ENCODE measurements at places on chromosomes 7 and 10.

- DNase-seq: peak; percentile 94
These were observed 57.1 kb downstream of the TBXAS1 start for GRCh38 chr7:139886206-139886605.

- DNase-seq: peak; percentile 62
These were observed 868 bp upstream of the PDCD4 start for GRCh38 chr10:110870823-110871297.

GRCh38 chr7:156640257-156640948 lies at the start of gene RNF32:
Gene RNF32 (plus strand): TSS chr7:156640774. CDS start chr7:156643878, 3,104 bp downstream.
- DNase-seq: peak; percentile 97

GRCh38 chr10:89815049-89815853 lies 113.9 kb downstream of the KIF20B start:
- no peak for DNase-seq

GRCh38 chr7:151565541-151565940 lies 45.8 kb upstream of the RHEB start:
- DNase-seq: no peak

- DNase-seq: no peak
These were observed 11.7 kb downstream of the PRKAG2 start for GRCh38 chr7:151865070-151865670.

DNA sequence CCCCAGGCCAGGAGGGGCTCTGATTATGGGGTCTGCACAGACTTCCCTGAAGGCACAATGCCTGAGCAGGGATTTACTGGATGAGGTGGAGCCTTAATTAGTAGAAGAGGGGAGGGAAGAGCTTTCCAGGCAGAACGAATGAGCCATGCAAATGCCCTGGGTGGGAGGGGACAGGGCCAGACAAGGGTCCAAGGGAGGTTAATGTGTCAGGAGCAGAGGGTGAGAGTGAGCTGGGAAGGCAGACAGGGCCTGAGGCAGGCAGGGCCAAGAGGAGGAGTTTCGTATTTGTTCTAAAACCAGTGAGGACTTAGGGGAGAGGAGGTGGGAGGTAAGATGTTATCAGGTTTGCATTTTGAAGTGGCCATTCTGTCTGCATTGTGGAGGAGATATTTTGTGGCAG lies 65.3 kb downstream of the NPY start:
- DNase-seq: no peak

DNA sequence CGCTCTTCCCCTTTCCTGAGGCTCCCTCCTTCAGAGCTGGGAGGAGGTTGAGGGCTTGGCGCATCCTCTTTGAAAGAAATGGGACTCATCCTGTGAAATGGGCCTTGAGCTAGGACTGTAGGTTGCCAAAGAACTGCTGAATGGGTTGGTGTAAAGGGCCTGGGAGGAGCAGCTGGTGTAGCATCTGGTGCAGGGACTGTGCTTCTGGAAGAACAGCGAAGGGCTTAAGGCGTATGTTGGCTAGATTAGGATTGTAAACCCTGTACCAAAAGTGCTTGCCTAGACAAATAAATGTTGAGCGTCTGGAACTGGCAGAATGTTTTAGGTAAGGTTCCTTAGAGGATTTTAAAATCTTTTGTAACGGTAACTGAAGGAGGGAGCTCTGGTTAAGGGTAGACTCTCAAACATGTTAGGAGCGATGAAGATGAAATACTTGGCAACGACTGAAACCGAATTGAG lies 563 bp downstream of the STAM start:
- DNase-seq: no peak

GRCh38 chr10:84587789-84588188 lies 259.4 kb downstream of the CCSER2 start:
- no peak for DNase-seq

GRCh38 chr7:80675090-80675489 lies 36.6 kb downstream of the CD36 start:
- no peak for DNase-seq

DNA sequence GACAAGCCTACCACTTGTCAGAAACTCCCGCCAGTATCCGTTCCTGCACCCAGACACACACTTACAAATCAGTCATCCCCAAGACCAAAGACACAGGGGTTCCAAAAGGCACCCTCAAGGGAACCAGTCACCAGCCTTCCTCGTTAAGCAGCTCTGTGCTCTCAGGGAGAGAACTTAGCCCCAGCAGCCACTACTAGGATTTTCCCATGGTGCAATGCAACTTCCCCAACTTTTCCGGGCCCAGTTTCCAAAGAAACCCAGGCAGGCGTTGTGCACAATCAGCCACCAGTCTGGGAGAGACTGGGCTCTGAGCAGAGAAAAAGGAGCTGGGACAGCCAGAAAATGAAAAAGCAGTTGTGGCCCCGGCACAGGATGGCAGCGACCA lies 1.2 kb downstream of the DLG5 start:
- DNase-seq: no peak

DNA sequence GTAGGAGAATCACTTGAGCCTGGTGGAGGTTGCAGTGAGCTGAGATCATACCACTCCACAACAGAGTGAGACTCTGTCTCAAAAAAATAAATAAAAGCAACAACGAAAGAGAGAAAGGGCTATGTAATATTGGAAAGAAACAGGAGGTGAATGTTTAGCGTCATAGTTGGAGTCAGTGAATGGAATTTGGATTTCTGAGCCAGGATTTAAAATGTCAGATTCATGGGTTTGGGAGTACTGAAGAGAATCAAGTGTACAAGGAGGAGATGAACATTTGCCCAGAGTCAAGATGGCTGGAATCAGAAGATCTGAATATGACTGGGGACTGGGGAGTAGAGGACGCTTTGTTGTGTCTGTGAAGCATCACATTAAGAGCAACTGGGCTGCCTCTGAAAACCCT lies 366.4 kb downstream of the GALNT17 start:
- DNase-seq: no peak

DNA sequence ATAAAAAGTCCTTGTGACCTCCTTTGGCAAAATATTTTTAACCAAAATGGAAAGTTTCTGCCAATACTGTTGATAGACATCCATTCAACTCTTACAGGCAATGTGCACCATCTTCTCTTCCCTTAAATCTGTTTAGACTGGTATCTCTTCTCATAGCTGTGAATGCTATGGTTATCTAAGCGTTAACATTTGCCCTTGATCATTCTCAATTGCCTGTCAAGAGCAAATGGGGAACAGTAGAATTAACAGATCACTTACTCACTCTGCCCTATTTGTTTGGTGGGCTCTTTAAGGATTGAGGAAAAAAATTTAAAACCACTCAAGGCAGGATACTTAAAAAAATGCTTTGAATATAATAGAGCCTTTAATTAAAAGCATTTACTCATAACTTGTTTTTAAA lies 808.4 kb downstream of the NXPH1 start:
- DNase-seq: no peak

GRCh38 chr7:87833130-87833529 lies 43.0 kb downstream of the SLC25A40 start:
- no peak for DNase-seq

- DNase-seq: peak; percentile 48
These were observed 229.8 kb upstream of the LRRN3 start for GRCh38 chr7:110861163-110861562.

- peak; percentile 29 for DNase-seq
These were observed 46.2 kb downstream of the SEM1 start for GRCh38 chr7:96663457-96663856.

DNA sequence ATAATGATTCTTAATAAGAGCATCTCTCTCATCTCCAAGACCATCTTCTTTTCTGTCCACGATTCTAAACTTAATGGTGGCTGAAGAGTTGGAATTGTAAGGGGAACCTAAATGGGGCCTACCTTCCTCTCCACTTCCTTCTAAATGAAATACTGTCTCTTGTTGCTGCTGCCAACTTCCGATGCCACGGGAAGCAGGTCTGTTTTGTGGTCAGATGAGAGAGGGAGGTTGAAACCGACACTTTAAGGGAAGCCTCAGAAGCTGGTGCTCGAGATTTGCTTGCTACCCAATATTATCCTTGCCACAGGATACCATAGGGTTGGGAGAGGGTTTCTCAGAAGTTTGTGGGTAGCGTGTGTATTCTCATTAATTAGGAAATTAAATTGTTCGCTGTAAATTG lies 464.1 kb downstream of the SUGCT start:
- DNase-seq: peak; percentile 66

- DNase-seq: peak; percentile 53
These were observed 1.9 kb downstream of the FOXK1 start for GRCh38 chr7:4683884-4684565.

DNA sequence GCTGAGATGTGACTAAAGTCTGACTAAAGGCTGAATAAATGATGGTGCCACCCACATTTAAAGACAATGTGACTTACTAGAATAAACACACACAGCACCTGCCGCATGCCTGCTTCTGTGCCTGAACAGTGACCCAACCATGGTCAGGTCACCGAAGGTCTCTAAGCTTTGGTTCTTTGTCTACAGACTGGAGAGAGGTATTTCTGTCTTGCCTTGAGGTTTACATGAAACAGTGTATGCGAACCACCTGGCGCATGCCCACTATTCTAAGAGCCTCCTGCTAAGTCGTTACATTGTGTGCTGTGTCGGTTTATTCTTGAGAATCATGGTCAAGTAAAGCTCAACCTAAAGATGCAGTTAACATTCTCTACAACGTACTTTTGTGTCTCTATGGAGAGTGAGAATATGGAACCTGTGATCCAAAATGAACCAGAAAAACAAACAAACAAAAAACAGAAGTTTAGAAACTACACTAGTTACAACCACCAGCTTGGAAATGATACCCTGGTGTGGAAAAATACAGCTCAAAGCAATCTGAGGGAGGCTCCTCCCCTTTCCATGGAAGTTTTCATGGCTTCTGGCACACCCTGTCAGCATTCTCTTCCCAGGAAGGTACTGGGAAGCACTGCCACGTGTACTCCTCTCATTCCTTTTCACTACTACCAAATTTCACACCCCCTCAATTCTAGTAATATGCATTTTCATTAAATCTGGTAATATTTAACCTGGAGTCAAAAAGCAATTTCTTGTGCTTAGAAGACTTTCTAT lies 40.0 kb downstream of the VOPP1 start:
- DNase-seq: no peak

DNA sequence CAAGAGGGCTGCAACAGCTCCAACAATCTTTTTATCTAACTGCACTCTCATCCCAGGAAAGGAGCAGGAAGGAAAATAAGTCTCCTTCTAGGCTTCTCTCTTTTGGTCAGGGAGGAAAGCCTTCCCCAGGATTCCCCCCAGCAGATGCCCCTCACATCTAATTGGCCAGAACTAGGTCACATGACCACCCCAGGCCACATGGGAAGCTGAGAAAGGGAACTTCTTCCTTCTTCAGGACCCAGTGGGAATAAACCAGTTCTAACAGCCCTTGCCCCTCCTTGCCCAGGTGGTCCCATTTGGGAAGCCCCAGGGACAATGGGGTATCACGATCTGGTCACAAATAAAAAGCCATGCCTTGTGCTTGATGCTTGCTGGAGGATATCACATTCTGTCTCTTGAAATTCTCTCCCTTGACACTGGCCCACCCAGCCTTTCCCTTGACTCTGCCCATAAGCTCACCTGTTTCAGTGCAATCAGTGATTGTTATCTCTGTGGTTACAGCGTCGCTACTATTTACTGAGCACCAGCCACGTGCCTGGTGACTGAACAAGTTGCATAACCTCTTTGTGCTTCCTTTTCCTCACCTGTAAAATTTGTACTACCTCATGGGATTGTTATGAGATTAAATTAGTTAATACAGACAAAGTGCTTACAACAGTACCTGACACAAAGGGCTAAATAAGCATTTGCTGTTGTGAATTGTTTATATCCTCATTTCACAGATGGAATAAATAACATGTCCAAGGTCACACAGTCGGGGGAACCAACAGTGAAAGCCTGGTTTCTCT lies 9.0 kb upstream of the TACR2 start:
- no peak for DNase-seq

DNA sequence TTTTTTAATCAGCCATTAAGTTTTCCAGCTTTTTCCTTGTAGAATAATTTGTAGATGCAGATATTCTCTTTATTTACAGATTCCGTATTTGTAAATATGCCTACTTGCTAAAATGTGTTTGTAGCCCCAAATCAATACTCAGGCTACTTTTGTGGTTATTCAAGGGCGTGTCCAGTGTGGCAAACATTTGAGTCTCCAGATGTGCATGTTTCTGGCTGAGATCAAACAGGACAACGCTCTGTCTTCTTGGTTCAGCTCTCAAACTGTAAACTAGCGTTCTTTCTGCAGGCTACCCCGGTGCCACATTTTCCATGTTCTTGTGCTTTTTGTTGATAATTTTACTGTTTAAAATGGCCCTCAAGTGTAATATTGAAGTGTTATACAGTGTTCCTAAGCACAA lies 16.2 kb upstream of the OR2A5 start:
- no peak for DNase-seq

DNA sequence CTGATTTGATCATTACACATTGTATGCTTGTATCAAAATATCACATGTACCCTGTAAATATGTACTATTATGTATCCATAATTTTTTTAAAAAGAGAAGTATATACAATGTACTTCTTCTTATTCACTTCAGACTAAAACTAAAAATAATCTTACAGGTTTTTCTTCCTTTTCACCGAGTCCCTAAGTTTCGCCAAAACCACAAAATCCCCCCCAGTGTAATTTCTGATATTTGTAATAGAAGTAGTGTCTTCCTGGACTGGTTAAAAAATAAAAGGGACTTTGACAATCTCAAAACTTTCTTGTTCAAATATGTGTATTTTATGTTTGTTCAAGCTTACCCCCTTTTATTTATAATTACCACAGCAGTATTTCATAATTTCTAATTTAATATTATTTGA lies 23.9 kb downstream of the EPC1 start:
- no peak for DNase-seq

DNA sequence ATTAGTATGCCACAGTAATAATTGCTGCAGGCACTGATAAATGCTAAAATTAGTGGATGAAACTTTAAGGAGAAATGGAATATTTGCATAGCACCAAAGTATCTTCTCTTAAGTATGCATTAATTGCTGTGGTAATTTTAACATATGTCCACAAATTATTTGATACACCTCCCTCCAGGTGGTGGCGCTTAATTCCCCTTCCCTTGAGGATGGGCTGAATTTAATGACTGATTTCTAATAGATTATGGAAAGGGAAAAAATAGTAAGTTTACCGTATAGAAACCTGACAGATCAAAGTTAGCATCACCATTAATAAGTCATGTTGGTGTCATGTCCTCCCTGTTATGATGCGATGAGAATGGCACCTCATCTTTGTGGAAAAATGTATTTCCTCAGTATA lies 519.2 kb downstream of the TFEC start:
- DNase-seq: no peak

DNA sequence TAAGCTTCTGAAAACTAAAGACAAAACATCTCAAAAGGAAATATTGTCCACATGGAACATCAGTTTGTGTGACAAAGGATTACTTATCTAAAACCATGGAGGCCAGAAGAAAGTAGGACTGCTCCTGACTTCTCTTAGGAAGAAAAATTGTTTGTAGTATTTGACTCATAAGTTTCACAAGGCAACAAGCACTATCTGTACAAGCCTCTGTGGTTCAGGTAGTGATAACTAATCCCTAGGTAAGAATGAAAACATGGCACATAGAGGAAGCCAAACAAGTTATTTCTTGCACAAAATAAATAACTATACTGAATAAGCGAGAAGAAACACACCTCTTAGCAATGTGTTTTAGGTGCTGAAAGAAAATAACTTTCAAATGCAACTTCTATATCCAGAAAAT lies 30.3 kb downstream of the TFPI2 start:
- DNase-seq: no peak

GRCh38 chr7:110010359-110010758 lies 1080.6 kb upstream of the LRRN3 start:
- DNase-seq: peak; percentile 38
